Activated CD4-positive, alpha-beta memory T cell treated with anti-CD3 and anti-CD28 coated beads, Interleukin-2, amount 10 ng/mL, durations not matched to agents 7 days and 5 days (primary cell): ENCODE measurements at places on chromosomes 2 and 18.

GRCh38 chr2:157898591-157898996, 22.5 kb upstream of the ACVR1 start:
- DNase-seq, result peak; percentile 61

GRCh38 chr2:7811073-7811472, 870.8 kb upstream of the ID2 start:
- no peak for DNase-seq

DNA sequence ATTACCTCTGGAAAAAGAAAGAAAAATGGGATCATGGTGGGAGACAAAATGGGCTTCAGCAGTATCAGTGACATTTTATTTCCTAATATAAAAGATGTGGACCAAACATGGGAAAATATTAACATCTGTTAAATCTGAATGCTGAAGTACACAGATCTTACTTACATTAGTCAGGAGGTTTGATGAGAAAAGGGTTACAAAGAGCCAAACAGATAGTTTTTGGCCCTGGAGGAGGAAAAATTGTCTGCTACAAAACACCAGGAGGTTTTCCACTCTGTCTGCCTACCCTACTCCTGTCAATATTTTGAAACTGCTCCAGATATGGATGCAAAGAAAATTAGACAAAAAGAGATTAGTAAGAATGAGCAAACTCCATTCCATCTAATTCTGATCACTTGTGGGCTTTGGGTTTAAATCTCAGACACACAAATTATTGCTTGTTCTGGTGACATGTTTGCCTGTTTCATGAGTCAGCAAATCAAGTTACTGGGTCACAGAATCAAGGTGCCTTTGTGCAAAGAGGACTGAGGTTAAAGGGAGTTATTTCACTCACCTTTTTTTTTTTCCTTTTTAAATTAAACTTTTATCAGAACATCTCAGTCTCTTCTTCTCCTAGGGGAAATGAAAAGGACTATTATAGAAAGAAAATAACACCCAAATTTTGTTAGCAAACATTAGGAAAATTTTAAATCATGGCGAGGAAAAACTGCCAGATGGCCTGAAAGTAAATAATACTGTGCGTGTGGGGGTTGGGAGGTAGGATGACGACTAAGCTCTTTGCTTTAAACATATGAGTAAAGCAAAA, 87.0 kb upstream of the SPATS2L start:
- DNase-seq, result no peak

DNA sequence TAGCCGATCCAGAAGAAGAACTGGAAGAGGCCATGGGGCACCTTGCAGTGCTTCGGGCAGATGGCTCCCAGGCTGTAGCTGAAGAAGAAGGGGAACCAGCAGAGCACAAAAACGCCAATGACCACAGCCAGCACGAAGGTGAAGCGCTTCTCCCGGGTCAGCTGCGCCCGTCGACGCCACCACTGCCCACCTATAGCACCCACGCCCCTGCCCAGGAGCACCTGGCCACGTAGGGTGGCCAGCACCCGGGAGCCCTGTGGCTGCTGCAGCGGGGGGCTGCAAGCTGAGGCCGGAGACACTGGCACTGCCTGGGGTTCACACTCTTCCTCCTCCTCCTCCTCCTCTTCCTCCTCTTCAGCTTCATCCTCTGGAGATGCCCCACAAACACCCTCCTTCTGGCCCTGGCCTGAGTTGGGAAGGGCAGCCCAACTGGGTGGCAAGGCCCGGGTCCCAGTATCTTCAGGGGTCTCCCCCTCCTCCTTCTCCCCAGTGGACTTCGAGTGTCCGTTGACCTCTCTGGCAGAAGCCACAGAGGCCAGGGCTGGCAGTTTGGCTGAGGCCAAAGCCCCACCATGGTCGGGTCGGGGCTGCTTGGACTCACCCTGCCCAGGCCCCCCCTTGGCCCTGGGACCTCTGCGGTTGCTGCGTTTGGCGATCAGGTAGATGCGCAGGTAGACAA, 1.3 kb downstream of the ADRA2B start:
- DNase-seq, result no peak

DNA sequence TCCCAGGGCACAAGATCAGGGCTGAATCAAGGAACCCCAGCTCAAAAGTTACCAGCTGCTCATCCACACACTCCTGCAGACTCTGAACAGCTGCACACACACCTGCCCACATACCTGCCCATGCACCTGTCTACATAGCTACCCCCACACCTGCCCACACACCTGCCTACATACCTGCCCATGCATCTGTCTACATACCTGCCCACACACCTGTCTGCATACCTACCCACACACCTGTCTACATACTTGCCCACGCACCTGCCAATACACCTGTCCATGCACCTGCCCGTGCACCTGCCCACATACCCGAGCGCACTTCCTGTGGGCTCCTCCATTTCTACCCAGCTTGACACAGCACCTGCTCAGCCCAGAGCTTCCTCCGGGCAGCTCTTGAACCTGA, 122.8 kb upstream of the AGAP1 start:
- DNase-seq, result no peak

GRCh38 chr2:176483901-176484568, 214.8 kb downstream of the MTX2 start:
- no peak for DNase-seq
